ENCODE measurements at places on chromosomes 3 and 15.

DNA sequence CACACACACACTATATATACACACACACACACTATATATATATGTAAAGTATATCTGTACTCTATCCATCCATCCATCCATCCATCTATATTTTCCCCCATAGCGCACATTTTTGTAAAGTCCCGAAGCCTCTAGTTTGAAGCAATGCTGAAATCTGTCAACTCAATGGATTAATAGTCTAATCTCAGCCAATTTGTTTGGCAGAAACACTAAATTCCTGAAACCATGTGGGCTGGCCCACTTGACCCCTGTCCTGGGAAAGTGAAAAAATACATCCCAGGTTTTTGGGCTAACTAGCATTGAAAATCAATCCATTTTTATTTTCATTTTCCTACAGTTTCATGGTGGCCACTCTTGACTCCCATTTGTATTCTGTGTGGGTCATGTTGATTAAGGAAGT, 166.7 kb downstream of the SLCO3A1 start:
- DNase-seq = no peak

DNA sequence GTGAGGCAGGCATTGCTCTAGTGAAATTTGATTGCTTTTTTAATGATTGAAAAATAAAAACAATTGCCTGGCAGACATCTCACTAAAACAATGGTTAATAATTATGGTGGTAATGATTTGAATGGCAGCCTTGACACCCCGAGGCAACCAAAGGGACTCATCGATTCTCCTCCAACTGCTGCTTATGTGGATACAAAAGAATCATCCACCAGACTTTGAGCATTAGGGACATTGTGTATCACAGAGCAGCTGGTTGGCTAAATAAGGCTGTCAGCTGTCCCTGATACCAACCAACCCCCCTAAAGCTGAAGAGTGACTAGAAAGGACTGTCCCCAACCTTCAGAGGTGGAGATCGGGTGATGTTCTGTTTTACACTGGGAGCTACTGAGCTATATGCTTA, 1.7 kb upstream of the CD47 start:
- DNase-seq = no peak

- no peak for DNase-seq
These were observed 717.5 kb downstream of the AGBL1 start for GRCh38 chr15:86797135-86797534.

- no peak for DNase-seq
These were observed 32.2 kb downstream of the EPHB1 start for GRCh38 chr3:134827213-134827612.

DNA sequence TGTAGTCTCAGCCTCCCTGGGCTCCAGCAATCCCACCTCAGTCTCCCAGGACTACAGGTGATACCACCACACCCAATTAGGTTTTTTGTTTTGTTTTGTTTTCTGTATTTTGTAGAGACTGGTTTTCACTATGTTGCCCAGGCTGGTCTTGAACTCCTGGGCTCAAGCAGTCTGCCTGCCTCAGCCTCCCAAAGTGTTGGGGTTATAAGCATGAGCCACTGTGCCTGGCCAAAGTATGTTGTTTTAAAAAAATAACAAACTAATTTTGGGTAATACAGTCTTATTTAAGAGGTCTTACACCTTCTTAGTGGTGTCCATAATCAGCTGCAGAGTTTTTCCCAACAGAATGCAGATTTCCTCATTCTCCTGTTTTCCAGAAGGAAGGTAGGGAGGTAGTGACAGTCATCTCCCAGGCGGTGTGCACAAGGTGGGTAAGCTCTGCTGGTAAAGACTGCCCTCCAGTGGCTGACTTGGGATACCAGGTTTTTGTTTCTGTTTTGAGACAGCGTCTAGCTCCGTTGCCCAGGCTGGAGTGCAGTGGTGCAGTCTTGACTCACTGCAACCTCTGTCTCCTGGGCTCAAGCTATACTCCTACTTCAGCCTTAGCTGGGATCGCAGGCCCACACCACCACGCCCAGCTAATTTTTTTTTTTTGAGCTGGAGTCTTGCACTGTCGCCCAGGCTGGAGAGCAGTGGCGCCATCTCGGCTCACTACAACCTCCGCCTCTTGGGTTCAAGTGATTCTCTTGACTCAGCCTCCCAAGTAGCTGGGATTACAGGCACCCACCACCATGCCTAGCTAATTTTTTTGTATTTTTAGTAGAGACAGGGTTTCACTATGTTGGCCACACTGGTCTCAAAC, 58.4 kb downstream of the MAP6D1 start:
- peak; percentile 68 for DNase-seq

GRCh38 chr3:155643581-155644165, 101.2 kb downstream of the PLCH1 start:
- no peak for DNase-seq

- no peak for DNase-seq
These were observed 256.1 kb upstream of the HES1 start for GRCh38 chr3:193879864-193880242.

DNA sequence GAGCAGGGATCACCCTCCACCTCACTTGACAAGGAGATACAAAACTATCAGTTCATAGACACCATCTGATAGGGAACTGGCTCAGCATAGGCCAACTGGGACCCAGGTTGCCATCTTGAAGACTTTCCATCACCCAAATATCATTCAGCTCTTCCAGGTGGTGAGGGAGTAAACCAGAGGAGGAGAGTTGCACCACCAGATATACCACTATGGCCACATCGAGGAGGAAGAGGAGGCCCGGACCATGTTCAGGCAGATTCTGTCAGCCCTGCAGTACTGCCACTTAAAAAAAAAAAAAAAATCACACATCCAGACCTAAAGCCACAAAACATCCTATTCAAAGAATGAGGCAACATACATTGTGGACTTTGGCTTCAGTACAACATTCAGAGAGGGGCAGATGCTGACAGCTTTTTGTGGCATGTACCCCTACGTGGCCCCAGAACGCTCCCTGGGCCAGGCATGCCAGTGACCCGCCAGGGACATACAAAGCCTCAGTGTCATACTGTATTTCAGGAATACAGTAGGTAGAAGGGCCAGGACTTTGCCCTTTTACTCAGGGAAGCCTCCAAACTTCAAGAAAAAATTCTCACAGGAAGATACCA, 18.4 kb upstream of the EMC3 start:
- DNase-seq = no peak

DNA sequence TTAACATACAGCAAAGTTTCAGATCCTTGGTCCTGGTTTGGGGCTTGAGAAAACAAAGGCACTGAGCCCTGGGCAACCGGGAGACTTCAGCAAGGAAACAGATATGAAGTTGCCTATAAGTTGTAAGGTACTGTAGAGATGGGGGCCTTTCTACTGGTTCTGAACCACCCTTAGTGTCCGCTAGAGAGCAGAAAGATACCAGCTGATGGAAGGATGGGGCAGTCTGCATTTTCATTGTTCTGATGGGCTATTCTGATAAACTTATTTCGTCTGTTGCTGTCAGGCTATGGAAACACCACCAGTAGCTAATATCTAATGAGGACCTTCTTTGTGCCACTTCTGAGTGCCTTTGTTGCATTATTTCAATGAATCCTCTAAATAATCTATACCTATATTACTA, 38.7 kb downstream of the FGD5 start:
- no peak for DNase-seq

- no peak for DNase-seq
These were observed 40.1 kb upstream of the NECTIN3 start for GRCh38 chr3:111031538-111031937.

GRCh38 chr3:186935133-186935532, 4.8 kb downstream of the ST6GAL1 start:
- DNase-seq = no peak

GRCh38 chr3:52238761-52239701, at the start of gene TWF2:
Gene TWF2 (minus strand): TSS chr3:52239158. CDS start chr3:52239016, 142 bp downstream.
- peak; percentile 78 for DNase-seq

DNA sequence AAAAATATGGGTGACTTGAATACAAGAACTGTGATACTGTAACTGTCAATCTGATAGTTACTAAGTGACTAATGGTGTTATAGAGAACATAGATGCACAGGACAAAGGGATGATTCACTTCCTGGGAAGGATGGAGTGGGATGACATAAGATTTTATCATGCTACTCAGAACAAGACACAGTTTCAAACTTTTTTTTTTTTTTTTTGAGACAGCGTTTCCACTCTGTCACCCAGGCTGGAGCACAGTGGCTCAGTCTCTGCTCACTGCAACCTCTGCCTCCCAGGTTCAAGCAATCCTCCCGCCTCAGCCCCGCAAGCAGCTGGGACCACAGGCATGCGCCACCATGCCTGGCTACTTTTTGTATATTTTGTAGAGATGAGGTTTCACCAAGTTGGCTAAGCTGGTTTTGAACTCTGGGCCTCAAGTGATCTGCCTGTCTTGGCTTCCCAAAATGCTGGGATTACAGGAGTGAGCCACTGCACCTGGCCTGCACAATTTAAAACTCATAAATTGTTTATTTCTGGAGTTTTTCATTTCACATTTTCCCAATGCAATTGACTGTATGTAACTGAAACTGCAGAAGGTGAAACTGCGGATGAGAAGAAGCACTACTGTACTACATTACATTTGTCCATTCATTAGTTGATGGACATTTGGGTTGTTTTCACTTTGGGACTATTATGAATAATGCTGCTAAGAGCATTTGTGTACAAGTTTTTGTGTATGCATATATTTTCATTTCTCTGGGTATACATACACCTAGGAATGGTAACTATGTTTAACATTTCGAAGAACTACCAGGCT, 40.6 kb downstream of the ADIPOQ start:
- DNase-seq = peak; percentile 75

DNA sequence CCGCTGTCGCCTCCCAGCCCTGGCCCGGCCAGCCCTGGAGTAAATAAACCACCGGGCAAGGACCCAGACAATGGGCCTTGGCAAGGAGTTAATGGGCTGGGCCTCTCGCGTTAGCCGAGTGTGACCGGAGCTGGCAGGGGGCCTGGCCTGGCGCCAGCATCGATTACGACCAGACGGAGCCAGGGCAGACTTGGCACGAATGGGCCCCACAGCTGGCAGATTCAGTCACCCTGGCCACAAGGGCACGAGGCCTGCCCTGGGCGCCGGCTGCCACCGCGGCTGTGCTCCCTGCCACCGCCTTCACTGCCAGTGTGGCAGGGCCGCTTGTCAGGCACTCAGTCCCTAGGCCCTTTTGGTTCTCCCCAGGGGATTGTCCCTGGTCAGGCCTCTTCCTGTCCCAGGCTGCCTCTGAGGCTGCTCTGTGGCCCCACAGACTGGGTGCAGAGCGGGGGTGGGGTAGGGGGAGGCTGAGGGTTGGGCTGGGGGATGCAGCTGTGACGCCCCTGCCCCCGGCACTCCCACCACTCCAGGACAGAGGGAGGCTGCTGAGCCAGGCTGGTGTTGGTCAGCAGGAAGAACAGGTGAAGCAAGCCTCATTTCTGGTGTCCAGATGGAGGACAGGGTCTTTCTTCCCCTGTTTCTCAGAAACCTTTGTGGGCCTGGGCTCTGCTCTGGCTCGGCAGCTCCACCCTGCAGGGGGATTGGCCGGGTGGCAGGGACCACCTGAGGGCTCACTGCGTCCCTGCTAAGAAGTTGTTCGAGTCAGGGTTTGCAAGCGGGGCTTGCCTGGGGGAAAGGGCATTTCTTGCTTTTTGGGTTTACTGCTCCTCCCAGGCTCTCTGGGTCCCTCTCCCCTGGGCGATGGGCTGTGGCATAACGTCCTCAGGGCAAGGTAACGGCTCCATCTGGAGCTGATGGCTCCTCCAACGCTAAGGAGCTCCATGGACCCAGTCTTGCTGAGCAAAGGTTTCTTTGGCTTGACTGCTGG, 30.5 kb upstream of the SRP14 start:
- peak; percentile 95 for DNase-seq

DNA sequence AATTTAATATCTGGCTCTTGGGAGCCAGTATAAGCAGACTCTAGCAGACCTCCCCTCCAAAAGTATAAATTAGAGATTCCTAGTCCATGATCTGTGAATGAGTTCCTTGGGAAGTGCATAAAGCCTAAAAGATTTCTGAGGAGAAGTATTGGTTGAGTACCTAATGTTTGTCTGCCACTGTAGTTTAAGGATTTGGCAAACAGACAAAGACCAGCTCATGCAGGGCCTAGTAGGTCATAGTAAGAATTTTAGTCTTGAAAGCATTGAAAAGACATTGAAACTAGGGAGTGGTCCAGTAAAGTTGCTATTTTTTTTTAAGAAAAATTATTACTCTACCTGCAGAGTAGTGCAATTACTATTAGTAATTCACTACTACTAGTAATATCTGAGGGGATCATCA, 67.5 kb downstream of the SPRED1 start:
- no peak for DNase-seq

DNA sequence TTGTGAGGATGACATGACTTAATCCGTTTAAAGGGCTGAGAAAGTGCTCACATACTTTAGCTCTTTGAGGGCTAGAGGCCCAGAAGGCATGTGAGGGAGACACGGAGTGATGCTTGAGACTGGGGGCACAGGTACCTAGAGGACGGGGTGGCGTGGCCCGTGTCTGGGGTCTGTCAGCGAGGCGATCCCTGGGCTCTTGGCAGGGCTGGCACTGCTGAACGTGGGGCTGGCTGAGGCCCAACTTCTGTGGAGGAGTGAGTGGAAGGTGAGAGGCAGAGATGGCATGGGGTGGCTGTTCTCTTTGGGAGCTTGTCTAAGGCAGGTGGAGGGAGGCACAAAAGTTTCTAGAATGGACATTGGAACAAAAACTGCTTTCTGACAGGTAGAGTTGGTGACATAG, 9.5 kb downstream of the SEMA4B start:
- no peak for DNase-seq

DNA sequence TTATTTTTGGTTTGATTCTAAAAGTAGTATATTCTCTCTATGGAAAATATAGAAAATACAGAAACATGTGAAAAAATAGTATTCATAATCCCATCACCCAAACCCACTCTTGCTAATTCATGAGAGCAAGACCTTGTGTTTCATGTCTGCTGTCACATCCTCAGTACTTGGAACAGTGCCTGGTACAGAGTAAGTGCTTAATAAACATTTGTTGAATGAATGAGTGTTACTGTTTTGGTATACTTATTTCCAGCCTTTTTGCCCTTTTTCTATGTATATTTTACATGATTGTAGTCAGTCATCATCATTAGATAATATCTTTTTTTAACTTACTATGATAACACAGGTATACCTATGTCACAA, 59.3 kb downstream of the IL16 start:
- DNase-seq = no peak

GRCh38 chr3:160956785-160957184, 148.4 kb downstream of the B3GALNT1 start:
- DNase-seq = peak; percentile 13

- DNase-seq = no peak
These were observed 277.0 kb downstream of the MEX3B start for GRCh38 chr15:81768773-81769172.

GRCh38 chr3:102480139-102480538, 45.3 kb downstream of the ZPLD1 start:
- DNase-seq = no peak

DNA sequence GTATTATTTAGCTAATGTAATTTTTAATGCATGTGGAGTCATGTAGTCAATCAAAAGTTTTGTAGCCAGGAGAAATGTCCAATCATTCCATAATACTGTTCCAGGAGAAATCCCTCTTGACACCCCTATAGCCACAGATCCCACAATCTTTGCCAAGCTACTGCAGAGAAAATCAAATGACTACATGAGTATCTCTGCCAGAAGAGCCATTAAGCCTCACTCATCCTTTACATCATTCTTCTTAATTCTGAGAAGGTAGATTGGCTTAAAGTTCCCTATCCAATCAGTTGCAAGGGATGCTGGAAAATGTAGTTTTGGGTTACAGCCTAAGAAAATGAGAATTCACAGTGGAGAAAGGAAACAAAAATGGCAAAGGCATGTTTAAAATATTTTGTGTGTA, 502.1 kb downstream of the ZBBX start:
- DNase-seq = no peak
